ENCODE measurements at places on chromosomes 5 and 9.

GRCh38 chr5:80251636-80252035 is 4.2 kb downstream of the SERINC5 start:
- no peak for DNase-seq

GRCh38 chr9:117491491-117491890 is 76.6 kb upstream of the ASTN2 start:
- no peak for DNase-seq

DNA sequence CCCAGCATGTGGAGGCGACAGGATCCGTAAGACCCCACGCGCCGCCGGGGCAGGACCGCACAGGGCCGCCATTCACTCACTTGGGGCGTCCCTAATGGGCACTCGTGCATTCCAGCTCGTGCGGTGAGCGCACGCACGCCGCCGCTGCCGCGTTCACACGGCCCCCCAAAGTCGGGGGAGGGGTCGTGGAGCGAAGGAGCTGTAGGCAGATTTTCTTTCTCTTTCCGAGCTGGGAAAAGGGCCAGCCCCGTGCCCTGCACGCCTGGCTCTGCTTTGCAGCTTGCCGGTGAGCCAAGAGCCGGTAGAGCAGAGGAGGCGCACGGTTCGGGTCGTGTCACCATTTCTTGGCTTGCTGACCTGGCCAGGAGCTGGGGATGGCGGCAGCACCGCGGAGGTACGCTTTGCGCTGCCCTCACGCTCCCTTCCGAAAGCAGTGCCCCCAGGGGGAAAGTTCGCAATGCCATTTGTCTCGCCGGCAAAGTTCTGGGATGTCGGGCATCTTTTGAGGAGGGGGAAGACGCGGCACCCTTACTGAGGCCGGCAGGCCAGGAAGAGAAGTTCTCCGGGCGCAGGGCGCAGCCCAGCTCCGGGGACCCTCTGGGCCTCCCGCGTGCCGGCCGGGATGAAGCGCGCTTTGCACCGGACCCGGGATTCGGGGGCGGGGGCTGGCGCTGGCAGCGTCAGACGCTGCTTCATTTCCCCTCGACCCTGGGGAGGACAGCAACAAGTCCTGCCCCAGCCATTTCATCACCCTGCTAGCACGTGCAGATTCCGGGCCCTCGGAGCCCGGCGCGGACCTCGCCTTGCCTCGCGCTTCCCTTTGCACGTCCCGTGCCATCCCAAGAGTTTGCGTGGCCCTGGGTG is 898 bp downstream of the STC2 start:
- DNase-seq = no peak

- no peak for DNase-seq
Observed at GRCh38 chr5:5351288-5351979, 71.0 kb upstream of the ICE1 start.

- DNase-seq = no peak
Observed at GRCh38 chr5:98927989-98928872, 576 bp downstream of the CHD1 start.

DNA sequence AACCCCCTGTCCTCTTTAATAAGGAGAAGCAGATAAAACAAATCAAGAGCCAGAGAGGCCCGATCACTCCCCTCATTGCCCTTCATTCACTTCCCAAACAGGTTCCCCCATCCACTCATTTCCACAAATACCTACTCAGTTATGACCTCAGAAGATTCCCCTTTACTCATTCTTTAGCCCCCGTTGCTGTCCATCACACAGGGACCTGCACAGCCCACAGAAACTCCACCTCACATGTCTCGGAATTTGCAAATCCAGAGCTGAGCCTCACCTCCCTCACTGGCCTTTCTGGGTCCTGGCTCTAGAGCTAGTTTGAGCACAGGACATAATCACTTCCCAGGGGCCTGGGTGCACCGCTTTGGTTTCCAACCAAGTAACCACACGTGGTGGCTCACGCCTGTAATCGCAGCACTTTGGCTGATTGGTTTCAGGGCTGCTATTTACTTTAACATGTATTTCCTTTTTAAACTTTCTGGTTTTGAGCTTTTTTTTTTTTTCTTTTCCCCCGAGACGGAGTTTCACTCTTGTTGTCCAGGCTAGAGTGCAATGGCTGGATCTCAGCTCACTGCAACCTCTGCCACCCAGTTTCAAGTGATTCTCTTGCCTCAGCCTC is 17.8 kb downstream of the ATP6V0E1 start:
- no peak for DNase-seq

- DNase-seq = no peak
Observed at GRCh38 chr5:179264053-179264782, 81.0 kb downstream of the ADAMTS2 start.

- no peak for DNase-seq
Observed at GRCh38 chr9:120442308-120442995, 137.5 kb downstream of the CDK5RAP2 start.

- no peak for DNase-seq
Observed at GRCh38 chr9:18692268-18692667, 218.3 kb downstream of the ADAMTSL1 start.
